Placental pericyte (primary cell): ENCODE measurements at places on chromosomes 16 and 17. TPM values are rescaled to one million over a fixed set of nuclear protein-coding genes. Genes with fewer than 3 reads are reported as not detected.

The UNK gene
- 15.3 and 24.6 TPM in 2 replicates for total RNA-seq

The MEIOB gene
- not detected in 2 replicates for total RNA-seq

The SLC9A5 gene
- total RNA-seq, result 1.1 and 1.6 TPM in 2 replicates

The C16orf82 gene
- 0.14 TPM in 1 of 2 replicates, not detected in the other for total RNA-seq

The CCR7 gene
- under 0.01 TPM in 1 of 2 replicates, not detected in the other for total RNA-seq

The SBK1 gene
- under 0.01 TPM in 1 of 2 replicates, not detected in the other for total RNA-seq

The SLC12A3 gene
- not detected in 2 replicates for total RNA-seq

The KRT40 gene
- total RNA-seq, result 0.14 TPM in 1 of 2 replicates, not detected in the other

The KDM8 gene
- total RNA-seq, result 6.3 and 10.0 TPM in 2 replicates

The ZNF624 gene
- total RNA-seq, result 3.1 and 5.6 TPM in 2 replicates

The CFAP52 gene
- total RNA-seq, result not detected in 2 replicates

The OR1F1 gene
- not detected in 2 replicates for total RNA-seq

The KCNJ12 gene
- total RNA-seq, result under 0.01 and 0.14 TPM in 2 replicates

The UBALD2 gene
- total RNA-seq, result 5.7 and 12.0 TPM in 2 replicates

The PRSS33 gene
- total RNA-seq, result not detected in 2 replicates

The TOX3 gene
- total RNA-seq, result not detected in 2 replicates

The KCNH6 gene
- total RNA-seq, result 0.14 TPM in 1 of 2 replicates, not detected in the other

The PLCG2 gene
- total RNA-seq, result 0.72 and 0.88 TPM in 2 replicates

The NECAB2 gene
- total RNA-seq, result not detected in 2 replicates

The CSF3 gene
- 6.8 and 29.1 TPM in 2 replicates for total RNA-seq

The ABCC12 gene
- total RNA-seq, result 0.14 TPM in 1 of 2 replicates, not detected in the other

The SULT1A1 gene
- 0.57 and 13.3 TPM in 2 replicates for total RNA-seq

The SPATA32 gene
- not detected in 2 replicates for total RNA-seq

The RAB26 gene
- total RNA-seq, result 1.4 and 1.5 TPM in 2 replicates

The TBC1D3B gene
- total RNA-seq, result 0.29 and 1.8 TPM in 2 replicates

The ABCA10 gene
- total RNA-seq, result 1.7 and 2.2 TPM in 2 replicates

The MT1B gene
- total RNA-seq, result not detected in 2 replicates

The ZSCAN10 gene
- total RNA-seq, result not detected in 2 replicates

The TBC1D3D gene
- 0.44 TPM in 1 of 2 replicates, not detected in the other for total RNA-seq

The GIT1 gene
- 28.5 and 30.0 TPM in 2 replicates for total RNA-seq

The RRAD gene
- total RNA-seq, result 11.0 and 25.8 TPM in 2 replicates

The ALDOC gene
- total RNA-seq, result 9.7 and 30.4 TPM in 2 replicates

The KRTAP2-2 gene
- not detected in 2 replicates for total RNA-seq

The PARD6A gene
- total RNA-seq, result 1.3 and 1.5 TPM in 2 replicates

The G6PC1 gene
- total RNA-seq, result not detected in 2 replicates

The CHST6 gene
- total RNA-seq, result under 0.01 and 0.14 TPM in 2 replicates

The NLRC3 gene
- not detected in 2 replicates for total RNA-seq

The FOXJ1 gene
- total RNA-seq, result not detected in 2 replicates

The GUCY2D gene
- not detected in 2 replicates for total RNA-seq

The C16orf92 gene
- not detected in 2 replicates for total RNA-seq

The ELOB gene
- 154 and 313 TPM in 2 replicates for total RNA-seq

The NPIPA5 gene
- total RNA-seq, result 2.1 and 4.2 TPM in 2 replicates

The PIK3R5 gene
- under 0.01 TPM in 1 of 2 replicates, not detected in the other for total RNA-seq

The KRTAP9-8 gene
- not detected in 2 replicates for total RNA-seq

The SLC5A2 gene
- not detected in 2 replicates for total RNA-seq

The PRR29 gene
- total RNA-seq, result 0.14 and 0.44 TPM in 2 replicates

The ADAP2 gene
- 3.1 and 3.3 TPM in 2 replicates for total RNA-seq

The GABARAP gene
- total RNA-seq, result 124 and 548 TPM in 2 replicates

The GRAP gene
- total RNA-seq, result under 0.01 TPM in 1 of 2 replicates, not detected in the other

The RNF157 gene
- 0.44 and 5.2 TPM in 2 replicates for total RNA-seq

The CHRNE gene
- 0.14 and 0.44 TPM in 2 replicates for total RNA-seq

The SPATA22 gene
- total RNA-seq, result 0.14 and 0.22 TPM in 2 replicates

The MEOX1 gene
- 0.22 and 6.6 TPM in 2 replicates for total RNA-seq

The SRSF1 gene
- 328 and 537 TPM in 2 replicates for total RNA-seq

The DYNLL2 gene
- total RNA-seq, result 10.1 and 11.9 TPM in 2 replicates

The KRT31 gene
- not detected in 2 replicates for total RNA-seq

The VMO1 gene
- total RNA-seq, result 1.8 TPM in 1 of 2 replicates, not detected in the other

The KRTAP4-4 gene
- not detected in 2 replicates for total RNA-seq

The EVPLL gene
- not detected in 2 replicates for total RNA-seq

The RASD1 gene
- 1.1 and 2.2 TPM in 2 replicates for total RNA-seq
